Germinal center (tissue), 1 donor: ENCODE measurements at places on chromosomes 7 and 10.

GRCh38 chr10:86188326-86188725 is 178.3 kb downstream of the GRID1 start:
- DNase-seq: no peak

GRCh38 chr7:152464312-152465118 is 28.7 kb upstream of the KMT2C start:
- peak; percentile 79 for DNase-seq

- no peak for DNase-seq
Observed at GRCh38 chr7:24026351-24026750, 257.6 kb upstream of the NPY start.

DNA sequence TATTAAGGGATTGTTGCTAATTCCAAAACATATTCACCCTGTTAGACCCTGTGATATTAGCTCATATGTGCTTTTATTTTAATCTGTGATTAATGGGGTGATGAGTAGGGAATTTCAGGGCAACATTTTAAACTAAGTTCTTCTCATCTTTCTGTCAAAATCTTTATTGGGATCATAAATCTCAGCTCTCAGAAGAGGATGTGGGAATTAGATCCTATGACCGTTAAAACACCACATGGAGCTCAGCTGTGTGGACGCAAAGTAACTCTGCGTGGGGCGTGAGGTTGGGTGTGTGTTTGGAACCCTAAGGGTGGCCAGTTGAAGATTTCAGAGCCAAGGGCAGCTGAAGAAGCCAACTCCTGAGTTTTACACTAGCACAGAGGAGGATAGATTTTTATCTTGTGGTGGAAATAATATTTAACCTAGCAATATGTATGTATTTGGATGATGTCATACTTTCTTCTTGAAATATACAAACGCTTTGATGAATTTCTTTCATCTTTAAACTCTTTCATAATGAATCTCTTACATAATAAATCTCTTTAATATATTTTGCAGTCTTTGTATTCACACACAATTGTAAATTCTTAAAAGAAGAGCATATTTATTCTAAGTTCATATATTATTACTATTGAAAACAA is 64.4 kb downstream of the EPDR1 start:
- no peak for DNase-seq

GRCh38 chr7:27237735-27238334 is 4.8 kb upstream of the EVX1 start:
- no peak for DNase-seq

DNA sequence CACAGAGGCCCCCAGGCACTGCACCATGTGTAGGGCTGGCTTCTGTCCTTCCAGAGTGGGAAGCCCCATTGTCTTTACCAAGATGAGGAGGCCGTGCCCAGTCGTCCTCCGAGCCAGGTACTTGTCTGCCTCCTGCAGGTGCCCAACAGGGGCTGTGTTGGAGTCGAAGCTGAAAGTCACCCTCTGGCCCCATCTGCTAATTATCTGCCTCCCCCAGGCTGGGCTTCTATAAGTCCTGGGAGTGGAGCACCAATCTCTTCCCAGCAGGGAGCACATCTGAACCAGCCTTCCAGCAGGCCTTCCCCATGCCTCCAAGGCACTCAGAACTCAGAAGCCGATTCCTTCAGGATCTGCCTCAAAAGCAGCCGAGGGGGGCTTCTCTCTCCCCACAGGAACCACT is 11.6 kb upstream of the CHST15 start:
- DNase-seq: no peak

DNA sequence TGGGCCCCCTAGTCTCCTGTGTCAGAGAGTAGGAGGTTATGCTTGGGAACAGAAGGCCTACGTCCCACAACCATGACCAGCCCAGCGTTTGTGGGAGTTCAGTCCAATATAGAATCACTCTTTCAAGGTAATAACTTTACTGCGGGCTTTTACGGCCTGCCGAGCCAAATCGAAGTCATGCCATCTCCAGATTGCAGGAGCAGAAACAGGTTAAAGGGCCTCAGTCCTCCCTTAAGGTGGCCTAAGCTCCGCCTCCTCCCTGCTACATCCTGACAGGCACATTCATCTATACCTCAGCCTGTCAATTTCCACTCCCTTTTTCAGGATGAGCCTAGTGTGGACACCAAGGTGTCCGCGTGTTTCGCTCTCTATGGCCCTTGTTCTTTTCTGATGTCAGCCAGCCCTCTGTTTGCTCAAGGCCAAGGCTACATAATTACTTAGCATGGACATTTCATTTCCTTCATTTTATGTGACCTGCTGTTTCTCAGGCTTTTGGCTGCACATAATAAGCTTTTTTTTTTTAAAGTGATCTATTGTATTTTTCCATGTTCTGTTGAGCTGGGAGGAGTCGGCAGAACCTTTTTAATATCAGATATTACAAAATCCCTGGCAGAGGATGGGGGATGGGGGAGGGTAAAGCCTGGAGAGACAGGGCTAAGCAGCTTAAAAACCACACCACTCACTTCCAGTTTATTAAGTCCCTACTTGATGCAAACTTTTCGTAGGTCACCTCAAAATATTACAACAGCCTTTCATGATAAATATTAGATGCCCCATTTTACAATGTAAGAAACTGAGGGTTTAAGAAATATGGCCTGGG is 84.6 kb downstream of the CACNB2 start:
- no peak for DNase-seq

GRCh38 chr7:106039486-106040060 is 72.5 kb downstream of the SYPL1 start:
- no peak for DNase-seq
